SK-N-SH (cell line): ENCODE measurements at places on chromosomes 3 and 15. TPM values are rescaled to one million over a fixed set of nuclear protein-coding genes. Genes with fewer than 3 reads are reported as not detected.

DNA sequence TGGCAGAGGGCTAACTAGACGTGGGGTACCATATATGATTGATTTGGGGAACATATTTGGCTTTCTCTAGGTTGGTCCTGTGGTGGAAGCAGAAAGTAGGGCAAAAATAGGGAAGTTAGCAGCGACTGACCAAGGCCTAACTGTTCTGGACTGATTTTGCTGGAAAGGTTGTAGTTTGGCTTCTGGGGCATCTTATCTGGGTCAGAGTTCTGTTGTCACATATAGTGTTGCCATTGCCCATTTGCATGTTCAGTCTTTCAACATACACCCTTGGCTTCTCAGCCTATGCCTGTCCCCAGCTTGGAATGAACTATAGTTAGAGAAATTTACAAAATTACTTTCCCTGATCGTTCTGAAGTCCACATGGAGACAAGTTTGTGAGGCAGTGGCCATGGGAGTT is 426.5 kb downstream of the TBC1D5 start:
- H3K36me3 ChIP-seq, result no peaks in the 10 kb centered on the region
- H3K27me3 ChIP-seq, result no peaks in the 10 kb centered on the region
- H3K27ac ChIP-seq, result no peak overlapping the region
- H3K4me1 ChIP-seq, result no peaks in the 10 kb centered on the region
- no peak overlapping the region for H3K4me3 ChIP-seq

DNA sequence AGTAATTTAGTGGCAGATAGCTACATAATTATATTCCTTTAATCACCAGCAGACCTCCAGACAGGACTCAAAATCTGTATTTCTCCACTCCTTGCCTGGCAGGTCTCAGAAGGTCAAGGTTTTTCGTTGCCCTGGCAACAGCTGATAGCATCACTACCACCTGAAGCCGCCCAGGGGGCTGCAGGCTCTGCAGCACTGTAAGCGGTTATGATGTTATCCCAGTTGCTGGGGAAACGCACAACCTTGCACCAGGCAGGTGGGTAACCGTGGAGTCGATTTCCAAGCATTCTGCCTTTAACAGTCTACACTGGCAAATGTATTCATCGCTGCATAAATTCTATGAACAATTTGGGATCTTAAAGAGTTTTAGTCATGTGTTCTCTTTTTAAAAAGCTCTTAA is 756.3 kb downstream of the NTRK3 start:
- DNase-seq, result peak; percentile 42
- H3K36me3 ChIP-seq, result no peaks in the 10 kb centered on the region
- H3K4me1 ChIP-seq, result no peaks in the 10 kb centered on the region
- no peak overlapping the region for H3K4me3 ChIP-seq

DNA sequence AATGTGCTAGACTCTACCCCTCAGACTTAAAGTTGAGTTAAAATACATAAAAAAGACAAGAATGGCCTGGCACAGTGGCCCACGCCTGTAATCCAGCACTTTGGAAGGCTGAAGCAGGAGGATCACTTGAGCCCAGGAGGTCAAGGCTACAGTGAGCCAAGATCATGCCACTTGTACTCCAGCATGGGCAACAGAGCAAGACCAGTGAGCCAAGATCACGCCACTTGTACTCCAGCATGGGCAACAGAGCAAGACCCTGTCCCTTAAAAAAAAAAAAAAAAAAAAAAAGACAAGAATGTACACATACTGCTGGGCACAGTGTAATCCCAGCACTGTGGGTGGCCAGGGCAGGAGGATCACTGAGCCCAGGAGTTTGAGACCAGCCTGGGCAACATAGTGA is 17.4 kb downstream of the DIS3L start:
- H3K36me3 ChIP-seq, result peaks cover 51% of the 10 kb centered on the region
- H3K27ac ChIP-seq, result no peak overlapping the region
- DNase-seq, result no peak
- H3K27me3 ChIP-seq, result no peaks in the 10 kb centered on the region
- no peak overlapping the region for H3K4me3 ChIP-seq
- no peaks in the 10 kb centered on the region for H3K4me1 ChIP-seq

GRCh38 chr3:161100994-161101393 is 4.2 kb downstream of the B3GALNT1 start:
- H3K27ac ChIP-seq, result no peak overlapping the region
- H3K4me1 ChIP-seq, result peaks cover 3% of the 10 kb centered on the region; the same call in 1 of the 2 replicates
- no peaks in the 10 kb centered on the region for H3K36me3 ChIP-seq

GRCh38 chr15:98651581-98652220 is 3.4 kb downstream of the IGF1R start:
- H3K4me1 ChIP-seq, result peaks cover 4% of the 10 kb centered on the region; the same call in 1 of the 2 replicates
- DNase-seq, result no peak
- peak overlapping the region; percentile 85 for H3K4me3 ChIP-seq
- H3K27me3 ChIP-seq, result no peaks in the 10 kb centered on the region

- H3K36me3 ChIP-seq, result no peaks in the 10 kb centered on the region
- peaks cover 2% of the 10 kb centered on the region for H3K4me1 ChIP-seq
- no peak overlapping the region for H3K4me3 ChIP-seq
- no peaks in the 10 kb centered on the region for H3K27me3 ChIP-seq
- H3K27ac ChIP-seq, result no peak overlapping the region
Observed at GRCh38 chr3:181616088-181617070, 95.3 kb upstream of the SOX2 start.

DNA sequence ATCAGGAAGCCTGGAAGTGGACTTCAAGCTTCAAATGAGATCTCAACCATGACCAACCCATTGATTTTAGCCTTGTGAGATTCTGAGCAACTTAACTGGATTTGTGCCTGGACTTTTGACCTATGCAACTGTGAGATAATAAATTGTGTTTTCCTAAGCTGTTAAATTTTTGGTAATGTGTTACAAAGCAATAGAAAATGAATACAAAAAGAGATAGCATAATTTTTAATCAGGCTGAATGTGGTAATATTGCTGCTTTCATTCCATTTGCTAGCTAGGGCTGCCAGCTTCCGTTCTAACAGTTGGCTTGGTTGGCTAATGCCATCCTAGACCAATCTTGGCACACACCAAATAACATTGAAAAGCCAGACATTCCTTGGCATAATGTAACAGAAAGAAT is 12.2 kb downstream of the PROS1 start:
- no peak for DNase-seq
- no peaks in the 10 kb centered on the region for H3K36me3 ChIP-seq
- H3K27me3 ChIP-seq, result no peaks in the 10 kb centered on the region
- no peak overlapping the region for H3K27ac ChIP-seq

GRCh38 chr3:63946753-63947152 is 34.6 kb upstream of the SCAANT1 start:
- H3K4me3 ChIP-seq, result no peak overlapping the region
- peaks cover 29% of the 10 kb centered on the region for H3K4me1 ChIP-seq
- no peak for DNase-seq
- no peak overlapping the region for H3K27ac ChIP-seq
- H3K27me3 ChIP-seq, result no peaks in the 10 kb centered on the region
- H3K36me3 ChIP-seq, result peaks cover 25% of the 10 kb centered on the region

DNA sequence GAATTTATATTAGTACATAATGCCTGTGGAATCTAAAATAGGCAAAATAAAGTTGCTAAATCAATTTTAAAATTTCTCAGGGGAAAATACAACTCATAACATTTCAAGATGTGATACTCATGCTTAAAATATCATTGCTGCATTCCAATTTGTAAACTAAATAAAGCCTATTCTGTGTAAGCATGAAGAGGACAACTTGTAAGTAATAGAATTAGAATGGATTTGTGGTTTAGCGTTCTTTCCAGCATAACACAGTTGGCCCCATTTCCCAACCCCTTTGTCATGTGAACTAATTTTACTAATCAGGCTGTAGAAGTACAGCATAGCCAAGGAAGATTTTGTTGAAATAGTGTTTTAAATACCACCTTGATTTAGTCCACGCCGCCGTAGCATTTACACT is 437.2 kb downstream of the SI start:
- no peak overlapping the region for H3K27ac ChIP-seq
- no peaks in the 10 kb centered on the region for H3K4me1 ChIP-seq
- no peak for DNase-seq
- no peaks in the 10 kb centered on the region for H3K36me3 ChIP-seq
- H3K27me3 ChIP-seq, result no peaks in the 10 kb centered on the region
- no peak overlapping the region for H3K4me3 ChIP-seq

GRCh38 chr3:35908366-35909232 is 269.3 kb downstream of the ARPP21 start:
- H3K27ac ChIP-seq, result no peak overlapping the region; the same call in 1 of the 2 replicates
- peak; percentile 23 for DNase-seq
- no peaks in the 10 kb centered on the region for H3K36me3 ChIP-seq
- H3K27me3 ChIP-seq, result no peaks in the 10 kb centered on the region
- no peak overlapping the region for H3K4me3 ChIP-seq
- no peaks in the 10 kb centered on the region for H3K4me1 ChIP-seq

The RSL24D1 gene
- polyA plus RNA-seq, result 24.3 and 32.1 TPM in 2 replicates

The WNT7A gene
- polyA plus RNA-seq, result not detected in 2 replicates

The CD96 gene
- 0.02 and 0.06 TPM in 2 replicates for polyA plus RNA-seq

The ADAMTS9 gene
- 4.1 and 7.1 TPM in 2 replicates for polyA plus RNA-seq
